ENCODE measurements at places on chromosomes 2 and 18.

- DNase-seq, result no peak
Measured at GRCh38 chr2:188620916-188621315, 329.2 kb downstream of the GULP1 start.

GRCh38 chr2:192551760-192552159 is 357.0 kb upstream of the TMEFF2 start:
- DNase-seq, result no peak

- DNase-seq, result no peak
Measured at GRCh38 chr18:30271716-30272115, 770.8 kb downstream of the DSC3 start.

- no peak for DNase-seq
Measured at GRCh38 chr18:40179729-40180461, 1775.1 kb upstream of the PIK3C3 start.

DNA sequence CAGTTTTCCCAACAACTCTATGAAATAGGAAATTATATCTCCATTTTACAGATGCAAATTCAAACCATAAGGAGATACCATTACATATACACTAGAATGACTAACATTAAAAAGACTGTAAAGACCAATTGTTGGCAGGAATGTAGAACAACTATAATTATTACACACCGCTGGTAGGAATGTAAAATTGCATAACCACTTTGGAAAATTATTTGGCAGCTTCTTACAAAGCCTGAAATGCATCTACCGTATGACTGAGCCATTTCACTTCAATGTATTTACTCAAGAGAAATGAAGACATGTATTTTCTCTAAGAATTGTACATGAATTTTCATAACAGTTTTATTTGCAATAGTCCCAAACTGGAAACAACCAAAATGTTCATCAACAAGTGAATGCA is 189.1 kb upstream of the BCL2L11 start:
- no peak for DNase-seq

DNA sequence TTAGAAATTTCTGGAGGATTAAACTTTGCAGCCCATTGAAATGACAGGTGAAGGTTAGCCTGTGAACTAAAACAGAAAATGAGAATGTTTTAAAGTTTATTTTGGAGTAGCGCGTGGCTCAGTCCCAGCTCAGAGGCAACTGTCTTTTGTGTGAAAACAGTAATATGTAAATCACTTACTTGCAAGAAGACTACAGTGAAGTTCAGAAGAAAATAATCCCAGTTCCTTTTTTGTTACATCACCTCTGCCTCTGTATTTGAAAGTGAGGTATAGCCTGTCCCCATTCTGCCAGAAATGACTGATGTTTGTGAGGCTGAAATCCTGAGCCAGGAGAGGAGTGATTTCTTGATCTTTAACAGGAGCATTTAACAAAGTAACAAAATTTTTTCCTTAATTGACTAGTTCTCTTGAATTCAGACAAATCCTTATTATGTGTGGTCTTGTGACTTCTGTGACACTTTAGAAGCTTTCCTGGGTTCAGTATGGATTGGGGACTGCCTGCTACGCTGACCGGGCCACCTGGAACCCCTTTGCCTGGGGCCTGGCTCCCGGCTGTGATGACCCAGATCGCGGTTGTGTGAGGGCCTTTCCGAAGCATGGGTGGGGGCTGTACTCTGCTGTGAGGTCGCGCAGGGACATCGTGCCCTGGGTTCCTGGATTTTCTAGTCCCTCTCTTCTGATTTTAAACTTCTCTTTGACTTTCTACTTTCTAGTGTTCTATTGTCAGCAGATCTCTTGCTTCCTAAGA is 24.3 kb downstream of the TRAPPC12 start:
- DNase-seq, result no peak

- DNase-seq, result no peak
Measured at GRCh38 chr2:173690349-173690748, 274.8 kb downstream of the SP3 start.

- no peak for DNase-seq
Measured at GRCh38 chr18:68406761-68407160, 308.1 kb downstream of the TMX3 start.

DNA sequence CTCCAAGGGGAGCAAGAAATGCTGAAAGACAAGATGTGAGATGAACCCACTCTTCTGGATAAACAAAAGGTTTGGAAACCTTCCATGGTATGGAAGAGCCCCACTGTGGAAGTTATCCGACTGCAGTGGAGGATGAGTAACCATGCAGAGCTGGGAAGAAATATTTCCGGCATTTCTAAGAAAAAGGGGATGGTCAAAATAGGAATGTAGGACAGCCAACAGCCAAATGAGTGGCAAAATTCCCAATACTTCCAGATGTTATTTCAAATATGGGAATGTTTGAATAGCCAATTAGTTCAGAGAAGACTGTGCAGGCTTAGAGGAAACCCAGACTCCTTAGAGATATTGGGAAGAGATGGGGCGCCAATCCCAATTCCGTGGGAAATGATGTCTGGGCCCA is 246.8 kb downstream of the RAD51AP2 start:
- DNase-seq, result no peak

DNA sequence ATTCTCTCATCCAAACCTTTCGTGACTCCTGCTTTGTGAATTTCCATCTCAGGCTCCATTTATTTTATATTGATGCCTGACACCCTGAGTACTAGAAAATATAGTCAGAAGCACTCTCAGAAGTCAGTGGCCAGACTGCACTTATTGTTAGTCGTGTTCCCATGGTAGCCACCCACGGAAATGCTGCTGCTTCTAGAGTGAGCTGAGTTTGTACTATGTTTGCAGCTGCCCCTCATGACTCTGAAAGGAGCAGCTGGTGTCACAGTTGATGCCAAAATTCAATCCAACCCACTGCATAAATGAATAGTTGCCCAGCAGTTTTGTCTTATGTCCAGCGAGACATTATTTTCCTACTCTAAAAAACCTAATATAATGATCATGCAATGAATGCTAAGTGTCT is 265.2 kb upstream of the SPHKAP start:
- DNase-seq, result no peak

- no peak for DNase-seq
Measured at GRCh38 chr2:165631089-165631488, 161.6 kb downstream of the CSRNP3 start.

DNA sequence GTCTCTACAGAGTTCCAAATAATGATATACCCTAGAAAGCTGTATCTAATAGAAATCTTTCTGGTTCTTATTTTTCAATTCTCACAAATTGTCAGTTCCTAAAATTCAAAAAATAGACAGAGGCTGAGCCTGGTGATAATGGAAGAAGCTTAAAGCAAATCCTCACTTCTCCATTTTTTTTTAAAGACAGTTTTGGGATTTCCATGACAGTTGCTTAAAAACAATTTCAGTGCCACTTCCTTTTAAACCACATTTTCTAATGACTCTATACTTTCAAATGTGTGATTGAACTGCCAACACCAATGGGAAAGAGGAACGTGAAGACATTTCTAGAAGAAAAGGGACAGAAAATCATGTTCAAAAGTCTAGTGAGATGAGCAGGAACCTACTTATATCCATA is 4.0 kb downstream of the GKN2 start:
- DNase-seq, result no peak

DNA sequence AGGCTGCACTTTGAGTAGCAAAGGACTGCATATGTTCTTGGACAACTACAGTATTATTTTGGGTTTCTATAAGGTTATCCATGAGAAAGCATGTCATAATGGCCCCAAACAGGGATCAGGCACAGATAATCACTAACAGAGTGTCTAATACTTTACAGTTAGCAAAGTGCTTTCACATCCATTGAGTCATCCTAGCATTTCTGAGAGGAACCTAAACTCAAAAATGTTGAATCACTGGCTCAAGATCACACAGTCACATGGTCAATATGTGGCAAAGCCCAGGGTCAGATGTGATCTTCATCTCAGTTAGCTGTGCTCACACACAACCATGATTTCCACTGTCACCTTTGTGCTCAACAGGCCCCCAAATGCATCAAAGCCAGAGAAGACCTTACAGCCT is 156.1 kb upstream of the VRK2 start:
- no peak for DNase-seq

GRCh38 chr2:118246079-118246478 is 157.8 kb downstream of the INSIG2 start:
- no peak for DNase-seq

DNA sequence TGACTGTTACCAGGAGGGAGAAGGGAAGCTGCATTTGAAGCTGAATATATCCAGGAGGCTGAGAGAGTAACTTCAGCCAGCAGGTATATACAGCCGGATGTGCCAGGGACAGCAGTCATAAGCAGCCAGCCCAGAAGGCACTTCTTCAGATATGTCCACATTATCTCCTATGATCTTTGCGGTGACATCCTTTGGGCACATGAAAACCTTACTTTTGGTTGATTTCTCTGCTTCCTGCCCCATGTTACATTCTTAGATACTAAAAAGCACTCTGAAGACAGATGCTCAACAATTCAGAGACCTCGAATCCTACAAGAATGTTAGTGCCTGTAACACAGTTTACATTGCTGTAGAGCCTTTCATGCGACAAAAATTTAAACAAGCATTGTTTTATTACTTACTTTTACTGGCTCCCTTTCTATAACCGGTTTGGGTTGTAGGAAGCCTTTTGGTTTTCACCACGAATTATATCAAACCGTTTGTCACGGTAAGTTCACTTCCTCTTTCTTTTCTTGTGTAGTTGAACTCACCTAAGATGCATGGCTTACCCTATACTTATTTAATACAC is 50.3 kb upstream of the TLK1 start:
- DNase-seq, result no peak

GRCh38 chr18:47422524-47422923 is 171.1 kb upstream of the SKOR2 start:
- DNase-seq, result no peak

DNA sequence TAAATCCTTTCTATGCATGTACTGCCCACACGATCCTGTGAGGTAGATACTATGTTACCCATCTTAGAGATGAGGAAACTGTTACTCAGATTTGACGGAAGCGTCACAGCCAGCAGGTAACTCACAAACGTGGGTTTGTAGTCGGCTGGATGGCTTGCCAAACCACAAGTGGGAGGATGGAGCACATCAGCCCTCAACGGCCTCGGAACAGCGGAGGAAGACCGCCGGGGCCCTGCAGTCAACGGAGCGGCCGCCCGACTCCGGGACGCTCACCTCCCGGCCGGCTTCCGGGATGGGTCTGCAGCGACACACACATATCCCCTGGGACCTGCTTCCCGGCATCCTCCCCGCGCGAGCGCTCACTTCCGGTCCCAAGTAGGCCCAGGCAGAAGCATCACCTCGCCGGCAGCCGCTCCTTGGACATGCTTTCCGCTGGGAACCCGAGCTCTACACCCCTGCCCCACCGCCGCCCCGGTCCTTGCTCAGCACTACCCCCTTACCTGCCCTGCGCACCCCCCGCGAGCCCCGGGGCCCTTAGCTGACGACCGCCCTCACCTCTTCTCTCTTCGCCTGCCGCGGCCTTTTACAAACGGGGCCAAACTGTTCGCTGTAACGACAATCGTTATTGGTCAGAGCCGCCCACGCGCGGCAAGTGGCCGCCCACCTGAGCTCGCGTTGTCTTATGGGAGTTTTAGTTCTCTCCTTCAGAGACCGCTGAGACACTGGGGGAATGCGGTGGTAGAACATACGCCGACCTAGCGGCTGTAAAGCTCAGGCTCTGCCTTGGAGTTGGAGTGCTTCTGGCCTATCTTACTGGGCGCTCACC is at the start of gene C2orf42:
TSS of gene C2orf42 (minus strand) at position 602 of the 826 bp plus-strand sequence. CDS start 9,034 bp downstream, outside the sequence.
- peak; percentile 36 for DNase-seq

DNA sequence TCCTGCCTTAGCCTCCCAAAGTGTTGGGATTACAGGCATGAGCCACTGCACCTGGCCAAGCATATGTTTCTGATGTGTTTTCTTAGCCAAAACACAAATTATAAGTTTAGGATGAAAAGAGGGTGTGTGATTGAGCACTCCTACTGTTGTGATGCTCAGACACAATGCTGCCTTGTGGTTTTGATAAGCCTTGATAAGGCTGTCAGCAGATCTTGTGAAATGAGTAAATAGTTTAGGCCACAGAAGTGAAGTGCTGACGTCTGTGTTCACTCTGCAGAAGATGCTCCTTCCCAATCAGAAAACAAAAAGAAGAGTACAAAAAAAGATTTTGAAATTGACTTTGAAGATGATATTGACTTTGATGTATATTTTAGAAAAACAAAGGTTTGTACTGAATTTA is 24.3 kb downstream of the NCAPH start:
- no peak for DNase-seq

GRCh38 chr2:19635951-19636510 is 265.8 kb downstream of the TTC32 start:
- DNase-seq, result no peak

DNA sequence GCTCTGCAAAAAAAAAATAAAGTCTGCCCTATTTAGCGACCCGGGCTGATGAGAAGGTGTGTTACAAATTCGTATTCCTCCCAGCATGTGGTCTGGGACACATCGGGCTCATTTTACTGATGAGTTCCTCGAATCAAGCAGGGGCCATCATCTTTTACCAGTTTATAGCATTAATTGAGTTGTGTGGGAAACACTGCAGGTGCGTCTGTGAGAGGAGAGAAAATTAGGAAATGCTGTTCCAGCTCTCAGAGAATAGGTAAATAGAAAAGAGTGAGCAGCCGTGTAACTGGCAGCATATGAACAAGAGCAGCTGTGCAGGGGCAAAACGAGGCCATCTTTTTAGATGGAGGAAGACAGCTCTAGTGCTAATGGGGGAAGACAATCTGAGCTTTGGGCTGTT is 216.7 kb downstream of the SETBP1 start:
- no peak for DNase-seq

DNA sequence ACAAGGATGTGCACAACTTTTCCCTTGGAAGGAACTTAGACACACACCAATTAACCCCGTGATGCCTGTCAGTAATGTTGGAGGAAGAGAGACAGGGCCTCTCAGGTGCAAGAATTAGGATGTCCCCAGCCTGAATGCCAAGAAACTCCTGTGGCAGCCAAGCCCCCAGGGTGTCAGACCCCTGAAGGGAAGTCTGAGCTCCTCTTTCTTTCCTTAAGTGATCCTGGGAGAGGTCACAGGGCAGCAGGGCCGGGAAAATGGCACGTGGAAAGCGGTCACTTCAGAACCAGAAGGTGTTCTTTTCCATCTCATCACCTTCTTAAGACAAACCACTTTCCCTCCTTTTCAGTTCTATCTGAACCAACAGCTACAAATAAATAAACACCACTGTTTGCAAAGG is 185.9 kb downstream of the ANAPC1 start:
- DNase-seq, result no peak

GRCh38 chr2:43511199-43511598 is 84.6 kb downstream of the THADA start:
- DNase-seq, result no peak

- no peak for DNase-seq
Measured at GRCh38 chr2:102103992-102104871, 38.3 kb upstream of the IL1R1 start.

DNA sequence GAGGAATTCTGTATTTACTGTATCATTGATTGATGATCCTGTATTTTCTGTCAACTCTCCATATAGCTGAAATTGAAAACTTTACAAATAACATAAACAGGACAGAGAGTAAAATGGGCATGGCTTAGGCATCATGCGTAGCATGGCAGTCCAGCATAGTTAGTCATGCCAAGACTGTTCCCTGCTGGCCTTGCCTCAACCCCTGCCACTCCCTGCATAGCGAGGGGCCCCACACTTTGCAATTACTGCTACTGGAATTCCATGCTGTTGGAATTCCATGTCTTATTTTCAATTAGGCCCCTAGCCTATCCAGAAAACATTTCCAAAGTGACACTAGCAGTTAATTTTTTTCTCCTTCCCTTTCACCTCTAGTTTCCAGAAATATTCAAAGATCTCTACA is 15.1 kb upstream of the SOX11 start:
- DNase-seq, result no peak

Data from cortex of kidney (tissue), 1 donor.